ENCODE measurements at places on chromosomes 7 and 10. TPM values are rescaled to one million over a fixed set of nuclear protein-coding genes. Genes with fewer than 3 reads are reported as not detected.

DNA sequence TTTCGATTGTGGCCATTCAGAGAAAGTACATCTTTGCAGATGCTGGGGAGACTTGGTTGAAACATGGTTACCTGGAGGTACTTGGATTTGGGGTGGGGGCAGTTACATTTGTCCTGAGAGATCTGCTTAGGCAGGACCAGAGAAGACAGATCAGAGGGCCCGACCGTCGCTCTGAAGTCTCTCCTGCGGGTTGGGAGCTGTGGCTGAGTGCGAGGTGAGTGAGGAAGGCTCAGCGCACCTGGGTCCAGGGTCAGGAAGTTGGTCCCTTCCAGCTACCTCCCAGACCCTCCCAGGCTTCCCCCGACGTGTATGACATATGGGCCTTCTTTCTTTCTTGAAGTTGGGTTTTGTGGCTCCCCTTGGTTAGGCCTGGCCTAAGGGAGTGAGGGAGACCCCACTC is 56.3 kb downstream of the LHPP start:
- no peaks in the 10 kb centered on the region for H3K36me3 ChIP-seq
- no peak overlapping the region for H3K4me3 ChIP-seq
- no peaks in the 10 kb centered on the region for H3K27me3 ChIP-seq
- no peak overlapping the region for H3K27ac ChIP-seq
- no peaks in the 10 kb centered on the region for H3K4me1 ChIP-seq

Gene STAG3
- total RNA-seq: 1.1 TPM

- no peaks in the 10 kb centered on the region for H3K4me1 ChIP-seq
- DNase-seq: no peak
- H3K36me3 ChIP-seq: no peaks in the 10 kb centered on the region
- H3K27me3 ChIP-seq: no peaks in the 10 kb centered on the region
- H3K4me3 ChIP-seq: no peak overlapping the region
These were observed 51.4 kb downstream of the COL13A1 start for GRCh38 chr10:69853064-69853463.

DNA sequence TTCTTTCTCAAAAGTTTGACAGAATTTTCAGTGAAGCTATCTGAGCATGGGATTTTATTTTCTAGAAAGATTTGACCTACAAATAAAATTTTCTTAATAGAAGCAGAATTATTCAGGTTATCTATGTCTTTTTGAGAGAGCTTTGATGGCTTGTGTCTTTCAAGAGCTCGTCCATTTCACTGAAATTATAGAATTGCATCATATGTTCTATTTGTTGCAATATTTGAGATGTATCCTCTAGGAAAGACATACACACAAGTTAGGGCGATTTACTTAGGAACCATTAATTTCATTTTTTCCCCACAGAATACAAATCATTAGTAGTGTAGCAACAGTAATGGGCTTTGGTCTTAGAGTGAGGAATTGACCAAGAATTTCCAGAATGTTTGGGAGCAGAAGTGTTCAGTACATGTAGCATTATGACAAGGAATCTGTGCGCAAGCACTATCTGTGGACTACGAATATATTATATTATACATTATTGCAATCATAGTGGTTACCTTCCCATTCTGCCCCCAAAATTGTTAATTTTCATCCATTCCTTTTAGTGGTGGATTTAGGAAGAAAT is 12.8 kb upstream of the COL17A1 start:
- no peak overlapping the region for H3K27ac ChIP-seq
- H3K27me3 ChIP-seq: no peaks in the 10 kb centered on the region
- no peaks in the 10 kb centered on the region for H3K36me3 ChIP-seq
- no peak for DNase-seq
- no peak overlapping the region for H3K4me3 ChIP-seq
- peaks cover 17% of the 10 kb centered on the region for H3K4me1 ChIP-seq

DNA sequence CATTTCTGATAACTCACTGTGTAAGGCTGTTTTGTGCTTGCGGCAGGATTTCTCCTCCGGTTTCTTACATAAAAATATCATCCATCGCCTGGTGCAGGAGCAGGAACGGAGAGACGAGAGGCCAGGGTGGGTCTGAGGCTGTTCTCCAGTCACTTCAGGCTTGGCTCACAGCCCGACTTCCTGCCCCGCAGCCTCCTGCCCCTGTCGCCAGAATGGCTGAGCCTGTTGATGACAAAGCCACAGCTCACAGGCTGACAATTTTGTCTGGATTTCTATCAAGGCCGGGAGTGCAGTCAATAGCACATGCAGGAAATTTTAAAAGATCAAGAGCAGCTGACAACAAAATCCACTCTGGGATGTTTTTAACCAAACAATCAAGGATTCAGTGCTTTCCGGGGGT is 229.7 kb upstream of the ZNF32 start:
- H3K27ac ChIP-seq: no peak overlapping the region
- peaks cover 6% of the 10 kb centered on the region for H3K27me3 ChIP-seq
- DNase-seq: no peak
- no peaks in the 10 kb centered on the region for H3K36me3 ChIP-seq
- H3K4me1 ChIP-seq: no peaks in the 10 kb centered on the region
